ENCODE measurements at places on chromosomes 3 and 15.

- peaks cover 4% of the 10 kb centered on the region for H3K4me1 ChIP-seq
- no peak overlapping the region for H3K27ac ChIP-seq
- H3K27me3 ChIP-seq = no peaks in the 10 kb centered on the region
- H3K36me3 ChIP-seq = no peaks in the 10 kb centered on the region
- no peak overlapping the region for H3K4me3 ChIP-seq
Observed at GRCh38 chr15:63815796-63816533, 17.8 kb downstream of the HERC1 start.

DNA sequence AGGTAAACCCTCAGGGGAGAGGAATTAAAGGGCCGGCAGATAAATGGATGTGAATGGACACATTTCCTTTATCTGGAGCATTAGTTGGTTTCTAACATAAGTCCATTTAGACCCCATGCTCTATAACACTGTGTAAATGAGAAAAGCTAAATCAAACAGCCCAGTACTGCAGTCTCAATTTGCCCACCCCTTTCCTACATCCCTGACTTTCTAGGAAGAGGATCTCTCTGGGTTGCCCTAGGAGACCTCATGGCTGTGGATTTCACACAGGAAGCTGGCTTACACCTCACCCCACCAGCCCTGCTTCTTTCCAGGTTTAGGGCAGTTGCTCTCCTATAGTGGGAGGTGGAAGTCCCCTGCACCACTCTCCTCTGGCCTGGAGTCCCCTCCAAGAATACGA, 126.2 kb downstream of the CLSTN2 start:
- no peaks in the 10 kb centered on the region for H3K36me3 ChIP-seq
- H3K27ac ChIP-seq = no peak overlapping the region
- H3K27me3 ChIP-seq = peaks cover 2% of the 10 kb centered on the region
- no peaks in the 10 kb centered on the region for H3K4me1 ChIP-seq

GRCh38 chr3:170496868-170497140, 78.1 kb downstream of the CLDN11 start:
- H3K4me3 ChIP-seq = no peak overlapping the region
- no peak overlapping the region for H3K27ac ChIP-seq
- DNase-seq = no peak
- no peaks in the 10 kb centered on the region for H3K27me3 ChIP-seq

GRCh38 chr3:48716508-48716981, 476 bp downstream of the IP6K2 start:
- no peaks in the 10 kb centered on the region for H3K27me3 ChIP-seq
- H3K36me3 ChIP-seq = no peaks in the 10 kb centered on the region
- H3K4me3 ChIP-seq = peak overlapping the region; percentile 82
- peak overlapping the region; percentile 94 for H3K27ac ChIP-seq
- DNase-seq = no peak

DNA sequence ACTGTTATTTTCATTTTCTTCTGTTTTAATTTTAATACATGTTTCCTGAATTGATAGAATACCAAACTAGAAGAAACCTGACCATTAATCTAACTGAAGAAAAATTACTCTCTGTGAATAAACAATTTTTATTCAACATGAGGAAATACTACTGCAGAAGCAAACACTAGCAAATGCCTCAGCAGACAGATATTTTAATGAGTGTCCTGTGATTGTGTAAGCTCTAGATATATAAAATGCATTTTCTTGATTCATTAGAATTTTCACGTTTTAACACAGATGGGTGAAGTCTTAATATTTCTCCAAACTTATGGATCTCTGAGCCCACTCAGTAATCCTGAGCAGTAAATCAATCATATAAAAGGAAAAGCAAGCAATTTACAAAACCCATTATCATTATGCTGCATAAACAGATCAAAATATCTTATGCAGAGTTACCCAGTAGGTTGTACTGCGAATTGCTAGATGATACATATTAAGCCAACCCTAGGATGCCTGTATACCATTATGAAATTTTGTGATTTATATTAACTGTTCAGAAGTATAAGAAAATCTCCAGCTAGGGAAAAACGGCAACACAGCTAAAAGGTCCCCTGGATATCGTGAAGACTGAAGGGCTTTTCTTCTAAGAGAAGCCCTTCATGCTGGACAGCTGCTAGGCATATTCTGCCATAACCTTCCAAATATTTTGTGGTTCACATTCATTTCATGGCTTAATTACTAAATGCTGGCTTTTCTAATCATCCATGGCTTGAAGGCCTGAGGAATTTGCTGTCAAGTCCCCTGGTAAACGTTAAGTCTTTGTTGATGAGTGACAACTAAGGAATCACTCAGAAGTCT, 157.7 kb upstream of the TGFBR2 start:
- DNase-seq = no peak
- H3K4me3 ChIP-seq = no peak overlapping the region
- H3K36me3 ChIP-seq = no peaks in the 10 kb centered on the region
- H3K27ac ChIP-seq = no peak overlapping the region
- H3K27me3 ChIP-seq = no peaks in the 10 kb centered on the region
